Midbrain (tissue), 1 donor: ENCODE measurements at places on chromosomes 16 and 17.

DNA sequence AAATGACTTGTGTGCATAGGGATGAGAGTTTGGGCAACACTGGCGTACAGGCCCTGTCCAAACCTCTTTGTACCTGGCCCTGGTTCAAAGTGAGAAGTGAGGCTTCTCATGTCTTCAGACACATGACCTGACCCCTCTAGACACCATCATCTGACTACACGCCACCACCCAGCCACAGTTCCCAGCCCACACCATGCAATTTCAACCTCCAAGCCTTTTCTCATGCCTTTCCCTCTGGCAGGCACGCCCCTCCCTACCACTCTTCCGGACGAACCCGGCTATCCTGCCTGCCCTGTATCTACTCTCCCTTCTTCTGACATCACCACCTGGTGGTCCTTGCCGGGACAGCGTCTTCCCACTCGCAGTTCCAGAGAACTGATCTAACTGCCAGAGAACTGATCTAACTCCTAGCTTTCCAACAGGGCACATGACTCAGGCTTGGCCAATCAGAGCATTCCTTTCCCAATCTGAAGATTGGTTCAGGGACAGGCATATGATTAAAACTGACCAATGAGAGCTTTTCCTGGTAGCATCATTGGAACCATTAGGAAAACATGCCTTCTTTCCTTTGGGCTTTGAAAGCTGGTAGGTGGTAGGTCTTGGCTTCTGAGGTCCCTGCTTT lies 27.1 kb upstream of the IL21R start:
- peak; percentile 58 for DNase-seq

- no peak for DNase-seq
These were observed 483 bp downstream of the LLGL2 start for GRCh38 chr17:75525806-75526554.

DNA sequence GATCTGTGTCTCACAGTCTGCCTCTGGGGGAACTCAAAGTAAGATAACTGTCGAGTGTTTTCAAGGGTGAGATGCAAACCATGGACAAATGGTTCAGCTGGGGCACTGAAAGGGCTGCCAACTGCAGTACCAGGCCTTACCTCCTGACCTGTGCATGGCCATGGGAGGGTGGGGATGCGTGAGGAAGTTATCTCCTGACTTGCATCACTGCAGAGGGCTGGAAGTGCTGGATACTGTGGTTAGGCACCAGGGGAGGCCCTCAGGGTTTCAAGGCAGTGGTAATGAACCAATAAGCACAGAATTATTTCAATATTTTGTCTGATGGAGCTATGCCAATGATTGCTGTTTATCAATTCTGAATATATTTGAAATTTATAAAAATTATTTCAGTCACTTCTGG lies 159.2 kb downstream of the CYLD start:
- no peak for DNase-seq

DNA sequence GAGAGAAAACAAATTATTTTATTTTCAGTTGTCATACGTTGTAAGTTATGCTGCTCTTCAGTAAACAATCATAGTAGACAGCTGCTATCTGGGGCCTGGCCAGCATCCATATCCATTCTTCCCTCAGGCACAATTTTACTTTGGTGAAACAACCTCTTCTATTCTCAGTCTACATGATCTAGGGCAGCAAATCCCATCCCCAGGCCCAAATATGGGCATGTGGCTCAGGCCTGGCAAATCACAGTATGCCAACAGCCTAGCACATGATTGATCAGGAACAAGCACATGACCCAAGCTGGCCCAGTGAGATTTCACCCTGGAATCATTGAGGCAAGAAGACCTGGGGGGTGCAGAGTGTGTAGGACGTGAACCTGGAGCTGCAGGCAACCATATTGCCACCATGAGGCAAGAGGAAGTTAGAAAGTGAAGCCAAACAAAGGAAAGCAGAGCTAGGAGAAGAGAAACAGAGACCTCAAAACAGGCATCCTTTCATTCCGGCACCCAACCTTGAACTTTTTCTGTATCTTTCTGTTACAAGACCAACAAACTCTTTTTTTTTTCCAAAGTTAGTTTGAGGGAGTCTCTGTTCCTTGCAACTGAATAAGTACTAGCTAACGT lies 10.3 kb upstream of the ABCC12 start:
- DNase-seq, result no peak

GRCh38 chr16:21645261-21645721 lies 7.1 kb downstream of the IGSF6 start:
- peak; percentile 16 for DNase-seq

DNA sequence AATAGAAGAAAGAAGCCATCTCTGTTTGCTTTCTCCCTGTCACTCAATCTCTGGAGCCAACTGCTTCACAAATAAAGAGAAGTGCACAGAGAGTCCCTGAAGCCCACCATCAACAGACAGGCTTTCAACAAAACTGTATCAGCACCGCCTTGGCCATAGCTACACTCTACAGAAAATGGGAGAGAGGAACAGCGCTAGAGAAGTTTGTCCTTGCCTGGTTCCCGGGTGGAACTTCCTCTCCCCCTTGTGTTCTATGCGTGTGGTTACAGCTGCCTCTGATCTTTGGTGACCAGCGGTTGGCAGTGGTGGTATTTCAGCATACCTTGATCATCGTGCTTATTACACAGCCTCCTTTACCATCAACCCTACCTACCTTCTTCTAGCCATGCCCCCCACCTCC lies 91.4 kb upstream of the CCL2 start:
- DNase-seq, result no peak

GRCh38 chr16:29982560-29983419 lies 9.1 kb downstream of the TAOK2 start:
- no peak for DNase-seq

- DNase-seq, result no peak
These were observed 90.3 kb downstream of the USP32 start for GRCh38 chr17:60301649-60302048.

DNA sequence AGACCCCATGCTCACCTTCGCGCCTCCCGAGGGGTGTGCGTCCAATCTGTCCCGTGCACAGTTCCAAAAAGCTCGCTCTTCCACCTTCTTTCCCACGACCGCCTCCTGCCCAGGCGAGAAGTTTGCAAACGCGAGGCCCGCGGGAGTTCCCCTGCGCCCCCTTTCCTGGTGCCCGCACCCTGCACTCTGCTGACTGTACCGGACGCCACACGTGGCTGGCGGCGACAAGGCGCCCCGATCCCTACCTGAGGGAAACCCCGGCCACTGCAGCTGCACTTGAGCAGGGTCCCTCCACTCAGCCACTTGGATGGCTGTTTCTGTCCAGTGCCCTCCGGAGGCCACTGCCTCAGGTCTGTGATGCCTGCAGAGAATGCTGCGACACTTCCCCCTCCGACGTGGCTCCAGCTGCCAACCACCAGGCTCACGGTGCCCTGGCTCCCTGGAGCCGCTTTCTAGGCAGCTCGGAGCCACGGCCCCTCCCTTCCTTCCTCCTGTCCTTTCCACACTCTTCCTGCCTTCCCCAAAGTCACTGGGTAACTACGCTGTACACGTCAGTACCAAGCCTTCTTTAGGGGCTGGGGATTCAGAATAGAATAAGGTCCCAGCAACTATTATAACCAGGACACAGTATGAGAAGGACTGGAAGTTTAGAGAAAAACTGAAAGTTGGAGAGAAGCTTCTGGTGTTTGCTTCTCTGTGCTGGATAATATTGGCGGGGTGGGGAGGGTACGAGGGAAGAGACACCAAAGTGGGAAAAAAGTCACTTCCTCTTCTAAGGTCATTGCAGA lies at the start of gene MLKL:
Gene MLKL (minus strand): TSS at position 425 of the 788 bp plus-strand sequence. CDS start 5,105 bp downstream, outside the sequence.
- DNase-seq, result no peak

- no peak for DNase-seq
These were observed 928.7 kb downstream of the KCNJ2 start for GRCh38 chr17:71098071-71098470.

DNA sequence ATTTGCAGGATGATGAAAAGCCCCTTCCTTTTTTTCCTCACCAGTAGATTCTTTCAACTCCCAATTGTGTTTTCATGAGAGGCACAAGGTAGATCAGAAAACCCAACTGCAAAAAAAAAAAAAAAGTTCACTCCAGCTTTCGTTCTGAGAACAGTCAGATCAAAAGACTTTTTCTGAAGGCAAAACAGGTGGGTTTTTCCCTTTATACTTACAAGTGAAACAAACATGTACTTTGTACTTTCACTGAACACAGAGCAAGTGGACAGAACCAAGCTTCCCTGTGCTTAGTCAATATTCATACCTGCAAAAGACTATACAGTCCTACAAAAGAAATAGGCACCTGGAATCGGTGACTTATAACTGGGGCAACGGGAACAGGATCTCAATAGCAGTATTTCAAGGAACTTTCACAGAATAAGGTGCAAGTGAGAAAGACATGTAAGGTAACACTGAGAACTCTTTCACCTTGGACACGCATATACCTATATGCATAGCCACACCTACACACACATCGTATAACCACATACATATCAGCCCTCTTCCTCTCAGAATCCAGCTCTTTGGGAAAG lies 54.1 kb downstream of the TOX3 start:
- no peak for DNase-seq

- DNase-seq, result peak; percentile 31
These were observed 168.9 kb downstream of the GRIN2A start for GRCh38 chr16:10013364-10013763.

GRCh38 chr17:51770027-51770759 lies 388.3 kb downstream of the CA10 start:
- DNase-seq, result no peak

DNA sequence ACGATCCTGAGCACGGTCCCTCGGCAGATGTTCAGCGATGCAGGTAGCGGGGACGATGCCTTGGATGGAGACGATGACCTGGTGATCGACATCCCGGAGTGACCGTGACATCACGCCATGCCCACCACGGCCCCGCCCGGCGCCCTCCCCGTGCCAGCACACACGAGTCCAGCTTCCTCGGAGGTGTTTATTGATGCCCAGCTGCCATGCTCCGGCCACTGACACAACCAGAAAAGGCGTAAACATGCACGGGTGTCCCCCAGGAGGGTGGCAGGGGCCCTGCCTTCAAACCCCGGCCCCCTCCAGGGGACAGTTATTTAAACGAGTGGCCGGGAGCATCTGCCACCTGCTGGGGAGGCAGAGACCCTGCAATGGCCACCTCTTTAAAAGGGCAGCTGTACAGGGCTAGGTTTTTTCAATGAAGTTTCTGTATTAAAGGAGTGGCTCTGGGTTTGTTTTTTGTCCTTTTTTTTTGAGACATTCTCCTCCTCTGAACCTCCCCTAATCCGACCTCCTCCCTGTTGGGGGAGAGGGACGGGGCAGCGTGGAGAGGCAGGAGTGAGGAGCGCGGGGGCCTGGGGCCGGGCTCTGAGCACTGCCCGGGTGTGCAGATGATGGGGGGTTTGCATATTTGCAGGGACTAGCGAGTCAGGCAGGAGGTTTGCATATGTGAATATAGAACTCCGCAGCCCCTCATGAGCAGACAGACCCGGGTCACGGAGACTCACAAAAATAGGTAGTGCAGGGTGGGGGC lies 5.3 kb downstream of the DOC2A start:
- DNase-seq, result peak; percentile 13

- DNase-seq, result no peak
These were observed 80.8 kb upstream of the TRAP1 start for GRCh38 chr16:3797904-3798811.

DNA sequence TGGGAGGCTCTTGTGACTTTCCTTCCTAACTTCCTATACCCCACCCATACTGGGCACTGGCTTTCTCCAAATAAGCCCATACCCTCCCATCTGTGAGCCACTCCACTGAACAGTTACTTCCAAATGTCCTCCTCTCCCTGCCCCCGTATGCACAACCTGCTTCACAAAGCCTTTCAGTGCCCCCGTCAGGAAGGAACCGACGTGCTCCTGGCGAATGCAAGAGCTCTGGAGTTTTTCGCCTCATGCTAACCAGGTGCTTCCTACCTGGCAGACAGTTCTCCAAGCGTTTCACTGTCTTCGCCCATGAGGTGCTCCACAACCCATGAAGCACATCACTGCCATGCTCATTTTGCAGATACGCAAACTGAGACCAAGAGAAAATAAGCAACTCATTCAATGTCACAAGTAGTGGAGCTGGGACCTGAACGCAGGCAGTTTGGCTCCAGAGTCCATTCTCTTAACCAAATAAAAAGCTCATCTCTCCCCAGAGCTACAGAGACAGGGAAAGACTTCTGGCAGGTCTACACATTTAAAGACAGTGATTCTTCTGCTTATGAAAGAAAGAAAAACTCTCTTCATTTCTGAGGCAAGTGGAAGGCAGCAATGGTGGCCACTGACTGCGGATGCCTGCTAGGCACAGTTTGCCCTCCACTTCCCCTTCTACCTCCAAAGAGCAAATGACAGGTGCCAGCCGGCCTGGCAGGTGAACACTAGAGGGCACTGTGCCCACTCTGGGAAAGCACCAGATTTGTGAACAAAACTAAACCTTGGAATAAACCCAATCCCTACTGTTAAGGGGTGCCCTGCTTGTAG lies 23.8 kb downstream of the SPHK1 start:
- no peak for DNase-seq

GRCh38 chr17:51372345-51373004 lies 112.1 kb downstream of the UTP18 start:
- peak; percentile 92 for DNase-seq

DNA sequence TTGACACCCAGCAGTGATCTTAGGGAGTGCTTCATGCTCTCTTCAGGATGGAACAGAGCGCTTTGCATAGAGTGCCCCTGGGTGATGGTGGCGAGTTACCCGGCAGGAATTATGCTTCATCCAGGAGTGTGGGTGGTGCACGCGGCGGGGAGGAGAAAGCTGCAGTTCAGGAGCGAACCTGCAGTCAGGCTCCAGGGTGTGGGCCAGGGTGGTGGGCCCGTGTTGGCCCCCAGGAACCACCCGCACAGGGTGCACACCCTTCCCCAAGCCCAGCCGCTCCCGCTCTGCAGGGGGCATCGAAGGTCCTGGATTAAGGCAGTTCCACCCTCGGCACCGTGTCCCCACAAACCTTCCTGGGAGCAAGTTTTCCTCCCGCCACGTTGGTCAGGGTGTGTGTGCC lies 3.9 kb downstream of the RAB40C start:
- DNase-seq, result no peak

DNA sequence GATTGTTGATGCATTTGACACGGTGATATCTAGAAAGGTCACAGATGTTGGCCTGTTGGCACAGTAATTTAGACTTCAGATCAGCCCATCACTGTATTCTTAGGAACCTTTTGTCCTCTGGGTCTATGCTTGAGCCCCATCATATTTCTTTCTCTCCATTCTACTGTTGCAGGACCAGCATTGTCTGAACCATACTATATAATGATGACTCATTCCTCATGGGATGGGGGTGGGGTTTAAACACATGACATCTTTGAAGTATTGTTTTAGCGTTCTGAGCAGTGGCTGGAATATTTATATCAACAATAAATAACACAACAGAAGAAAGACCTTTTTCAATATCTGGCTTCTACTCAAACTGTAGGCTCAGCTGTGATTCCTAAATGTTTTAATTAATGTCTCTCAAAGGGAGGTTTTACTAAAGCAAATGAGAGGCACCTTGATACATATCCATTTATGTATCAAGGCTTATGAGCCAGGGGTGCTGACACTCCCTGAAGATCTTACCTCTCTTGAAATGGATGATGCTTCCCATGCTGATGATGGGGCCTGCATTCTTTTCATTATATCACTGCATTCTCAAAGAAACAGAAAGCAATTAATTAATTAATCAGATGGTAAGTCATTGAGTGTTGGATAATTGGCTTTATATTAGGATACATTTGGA lies 379.0 kb upstream of the GOT2 start:
- DNase-seq, result no peak

GRCh38 chr17:40498281-40499084 lies 2.9 kb downstream of the TNS4 start:
- DNase-seq, result no peak
